ENCODE measurements at places on chromosomes 6 and 20.

DNA sequence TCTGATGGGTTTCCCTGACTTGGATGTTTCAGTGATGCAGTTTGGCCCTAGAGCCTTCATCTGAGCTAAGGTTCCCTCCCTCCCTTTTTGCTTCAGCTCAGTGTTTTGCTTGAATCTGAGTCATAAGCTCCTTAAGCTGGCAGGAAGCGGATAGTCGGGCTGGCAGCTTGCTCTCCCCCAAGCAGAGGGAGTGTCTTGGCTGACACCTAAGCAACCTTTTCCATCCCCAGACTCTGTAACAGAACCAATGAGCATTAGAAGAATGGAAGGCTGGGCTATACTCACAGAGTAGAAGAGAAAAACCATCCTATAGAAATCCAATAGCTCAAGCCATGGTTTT, 98.3 kb downstream of the HAO1 start:
- DNase-seq = no peak

DNA sequence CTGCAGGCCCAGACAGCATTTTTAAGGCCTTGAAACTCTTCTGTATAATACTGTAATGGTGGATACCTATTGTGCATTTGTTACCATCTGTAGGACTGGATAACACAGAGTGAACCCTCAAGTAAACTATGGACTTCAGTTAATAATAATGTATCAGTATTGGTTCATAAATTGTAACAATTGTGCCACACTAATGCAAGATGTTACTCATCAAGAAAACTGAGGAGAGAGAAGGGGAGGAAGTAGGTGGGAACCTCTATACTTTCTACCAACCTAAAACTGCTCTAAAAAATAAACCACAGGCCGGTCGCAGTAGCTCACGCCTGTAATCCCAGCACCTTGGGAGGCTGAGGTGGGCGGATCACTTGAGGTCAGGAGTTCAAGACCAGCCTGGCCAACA, 10.8 kb downstream of the MAPK13 start:
- no peak for DNase-seq

DNA sequence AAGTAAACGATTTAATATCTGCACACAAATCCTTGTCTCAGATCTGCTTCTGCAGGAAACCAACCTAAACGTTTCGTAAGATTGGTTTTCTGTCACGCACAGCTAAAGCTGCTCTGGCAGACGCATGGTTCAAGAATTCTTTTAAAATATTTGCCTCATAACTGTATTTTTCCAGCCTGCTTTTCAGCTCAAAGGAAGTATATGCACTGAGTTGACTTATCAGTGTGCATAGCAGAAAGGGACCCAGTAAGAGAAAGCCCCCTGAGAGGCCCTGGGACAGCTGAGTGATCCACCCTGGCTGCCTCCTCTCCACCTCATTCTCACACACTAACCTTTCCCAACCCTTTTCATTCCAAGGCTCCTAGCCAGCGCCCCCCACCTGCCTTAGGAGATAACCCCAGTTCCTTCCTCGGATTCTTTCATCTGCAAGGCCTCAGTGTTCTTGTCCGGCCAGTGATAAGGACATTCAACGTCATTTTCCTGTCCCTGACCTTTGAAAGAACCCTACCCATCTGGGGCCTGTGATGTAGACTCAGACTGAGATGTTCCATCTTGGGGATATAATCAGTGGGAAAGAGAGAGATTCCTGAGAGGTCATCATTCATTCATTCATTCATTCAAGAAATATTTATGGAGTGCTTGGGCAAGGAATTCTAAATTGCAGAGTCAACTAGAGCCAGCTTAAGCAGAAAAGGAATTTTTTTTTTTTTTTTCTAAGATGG, 22.4 kb upstream of the SLC9A8 start:
- no peak for DNase-seq

- no peak for DNase-seq
These were observed 59.0 kb downstream of the FAM120B start for GRCh38 chr6:170365593-170365992.

DNA sequence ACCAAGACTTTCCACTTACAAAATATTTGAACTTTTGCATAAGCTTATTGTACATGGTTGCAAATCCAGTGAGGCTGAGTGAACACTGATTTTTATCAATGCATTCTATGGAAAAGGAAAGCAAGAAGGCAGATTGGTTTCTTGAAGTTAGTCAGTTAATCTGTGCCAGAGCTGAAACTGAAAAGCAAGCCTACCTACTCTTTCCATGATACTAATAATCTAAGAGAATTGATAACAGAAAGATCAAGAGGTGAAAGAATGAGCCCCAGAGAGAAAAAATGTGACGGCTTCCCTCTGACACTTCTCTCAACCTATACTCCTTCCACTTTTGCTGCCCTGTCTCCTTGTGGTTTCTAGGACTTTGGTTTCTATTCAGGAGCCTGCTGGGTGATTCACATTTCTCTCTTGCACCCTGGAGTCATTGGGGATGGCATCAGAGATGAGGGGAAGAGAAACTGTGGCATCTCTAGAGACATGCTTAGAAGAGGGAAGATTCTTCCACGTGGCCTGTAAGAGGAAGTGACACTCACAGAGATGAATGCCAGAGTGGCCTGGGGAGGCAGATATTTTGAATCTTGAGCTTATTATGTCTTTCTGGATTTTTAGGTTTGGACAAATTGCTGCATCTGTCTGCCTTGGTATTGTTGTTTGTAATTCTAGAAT, 158.6 kb upstream of the RIMS1 start:
- DNase-seq = no peak

DNA sequence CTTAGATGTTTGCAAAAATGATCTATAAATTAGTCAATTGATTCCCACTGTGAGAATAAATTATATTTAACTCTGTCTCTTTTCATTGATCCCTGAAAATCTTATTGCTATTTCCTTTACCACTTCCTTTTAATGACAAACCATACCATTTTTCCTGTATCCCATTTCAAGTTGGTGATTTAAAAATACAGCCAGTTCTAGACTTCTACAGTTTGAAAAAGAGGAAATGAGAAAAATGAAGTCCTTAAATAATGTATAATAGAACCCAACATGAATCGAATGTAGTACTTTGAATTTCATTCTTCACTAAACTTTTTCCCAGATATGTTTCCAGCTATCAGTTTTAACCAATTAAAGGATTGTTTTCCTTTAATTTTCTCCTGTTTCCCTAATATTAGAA, 29.5 kb upstream of the SDHAF4 start:
- no peak for DNase-seq

DNA sequence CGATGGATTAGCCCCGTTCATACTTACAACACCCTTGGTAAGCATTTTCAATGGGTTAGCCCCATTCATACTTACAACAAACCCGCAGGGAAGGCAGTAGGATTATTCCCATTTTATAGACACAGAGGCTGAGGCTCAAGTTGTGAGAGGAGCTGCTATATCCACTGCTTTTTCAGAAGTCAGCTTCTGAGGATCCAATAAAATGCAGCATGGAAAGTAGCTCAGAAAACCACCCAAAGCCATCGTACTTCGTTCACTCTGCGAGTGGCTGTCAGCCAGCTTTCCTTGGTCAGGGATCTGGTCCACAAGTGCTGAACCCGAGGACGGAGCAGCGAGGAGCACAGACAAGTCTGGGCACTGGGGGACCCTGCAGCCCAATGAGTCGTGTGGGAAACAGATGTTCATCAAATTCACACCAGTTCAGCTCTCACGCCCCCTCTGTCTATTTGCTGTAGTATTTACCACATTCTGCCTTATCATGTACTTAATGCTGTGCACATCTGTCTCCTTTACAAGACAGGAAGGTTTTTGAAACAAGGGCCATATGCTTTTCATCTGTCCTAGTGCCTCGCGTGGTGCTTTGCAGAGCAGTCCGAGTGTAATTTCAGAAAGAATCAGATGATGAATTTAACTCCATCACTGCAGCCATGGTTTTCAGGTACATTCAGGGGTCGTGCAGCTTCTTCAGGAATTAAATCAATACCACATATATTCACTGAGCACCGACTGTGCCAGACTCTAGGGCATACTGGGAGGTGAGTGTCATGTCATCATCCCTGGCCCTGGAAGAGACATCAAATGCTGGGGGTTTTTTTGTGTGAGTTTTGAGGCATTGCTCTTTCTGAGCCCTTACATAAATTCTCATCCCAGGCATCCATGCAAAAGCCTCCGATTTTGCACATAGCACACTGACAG, 256.9 kb downstream of the CDH26 start:
- no peak for DNase-seq

DNA sequence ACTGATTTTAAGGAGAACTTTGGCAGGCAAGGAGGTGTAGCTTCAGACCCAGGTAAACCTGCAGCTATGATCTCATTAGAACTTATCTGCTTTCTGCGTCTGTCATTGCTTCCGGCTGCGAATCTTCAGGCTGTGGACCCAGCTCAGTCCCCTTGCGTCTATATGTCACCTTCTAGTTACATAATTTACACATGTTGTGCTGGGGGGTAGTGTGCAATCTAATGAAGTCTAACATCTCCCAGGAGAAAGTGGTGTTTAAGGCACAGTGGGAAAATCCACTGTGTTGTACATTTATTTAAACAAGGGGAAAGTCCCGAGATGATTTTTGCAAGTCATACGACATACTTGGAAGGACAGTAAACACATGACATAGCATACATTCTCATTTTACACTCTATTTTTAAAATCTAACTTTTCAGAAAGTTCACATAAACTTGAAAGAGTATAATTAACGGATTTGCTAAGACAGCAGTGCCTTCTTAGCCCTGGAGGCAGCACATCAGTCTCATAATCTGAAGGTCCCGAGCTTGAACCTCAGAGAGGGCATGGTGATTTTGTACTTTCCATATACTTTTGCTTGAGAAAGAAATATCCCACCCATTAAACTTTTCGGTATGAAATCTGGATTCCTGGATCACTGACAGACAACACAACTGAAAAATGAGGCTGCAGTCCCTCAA, 35.2 kb downstream of the GPX6 start:
- DNase-seq = no peak

GRCh38 chr6:19838442-19839236, 1.5 kb downstream of the ID4 start:
- peak; percentile 80 for DNase-seq

DNA sequence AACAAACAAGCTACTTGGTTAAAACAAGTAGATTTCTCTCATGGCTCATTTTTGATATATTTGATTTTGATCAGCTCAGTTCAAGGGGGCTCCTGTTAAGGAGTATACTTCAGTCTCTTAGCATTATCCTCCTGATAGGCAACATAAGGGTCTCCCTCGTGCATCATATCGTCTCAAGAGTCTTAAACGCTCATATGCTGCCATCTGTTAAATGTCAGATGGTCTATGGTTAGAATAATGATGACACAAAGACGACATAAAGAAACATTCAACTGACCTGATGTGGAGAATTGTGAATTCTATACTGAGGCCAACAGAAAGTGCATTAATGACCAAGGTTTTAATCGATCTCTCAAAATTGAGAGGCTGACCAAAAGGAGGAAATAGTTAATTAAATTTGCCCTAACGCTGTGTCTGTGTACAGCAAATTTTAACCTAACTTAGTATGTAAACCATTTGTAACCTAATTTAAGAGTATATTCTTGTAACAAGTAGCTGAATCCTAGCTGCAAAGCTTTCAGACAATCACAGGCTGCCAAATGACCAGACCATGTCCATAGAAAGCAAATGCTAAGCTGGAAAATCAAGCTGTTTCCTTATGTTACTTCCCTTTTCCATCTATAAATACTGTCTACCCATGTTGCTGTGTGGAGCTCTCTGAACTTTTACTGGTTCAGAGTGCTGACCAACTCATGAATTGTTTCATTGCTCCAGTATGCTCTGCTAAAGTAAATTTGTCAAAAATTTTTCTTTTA, 1688.5 kb downstream of the GRIK2 start:
- no peak for DNase-seq

GRCh38 chr6:2775003-2775402, 9.8 kb downstream of the WRNIP1 start:
- DNase-seq = no peak

DNA sequence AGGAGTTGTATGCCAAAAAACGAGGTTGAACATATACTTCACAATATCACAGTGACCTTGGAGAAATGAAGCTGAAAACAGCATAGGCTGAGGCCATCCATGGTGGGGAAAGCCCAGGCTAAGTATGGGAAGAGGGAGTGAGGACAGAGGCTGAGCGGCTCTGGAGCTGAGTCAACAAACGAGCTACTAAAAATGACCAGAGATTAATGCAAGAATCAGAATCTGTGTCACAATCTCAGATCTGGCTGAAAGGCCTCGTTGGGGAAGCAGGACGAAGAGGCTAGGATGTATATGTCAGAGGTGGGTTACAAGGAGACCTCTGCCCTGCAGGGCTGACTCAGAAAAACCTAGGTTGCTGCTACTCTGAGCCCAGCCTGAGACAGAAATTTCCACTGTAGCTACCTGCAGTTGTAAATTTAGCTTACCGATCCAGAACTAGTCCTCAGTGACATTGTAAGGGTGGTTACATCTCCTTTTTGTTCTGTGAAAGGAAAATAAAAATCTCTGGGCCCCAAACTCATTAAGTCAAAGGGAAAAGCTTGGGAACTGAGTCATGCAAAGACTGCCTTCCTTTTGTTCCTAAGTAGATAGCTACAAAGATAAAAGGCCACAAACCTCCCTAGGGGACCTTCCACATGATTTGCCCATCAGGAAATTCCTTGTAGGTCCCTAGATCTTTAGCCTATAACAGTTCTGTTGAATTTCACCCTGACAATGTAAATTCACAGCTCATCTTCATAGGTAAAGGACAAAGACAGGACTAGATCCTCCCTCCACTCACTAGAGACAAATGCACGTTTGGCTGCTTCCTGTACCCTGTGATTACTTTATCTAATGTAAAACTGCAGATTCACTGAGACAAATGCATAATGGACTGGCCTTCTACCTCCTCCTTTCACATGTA, 8.5 kb upstream of the TUBB2A start:
- DNase-seq = no peak

DNA sequence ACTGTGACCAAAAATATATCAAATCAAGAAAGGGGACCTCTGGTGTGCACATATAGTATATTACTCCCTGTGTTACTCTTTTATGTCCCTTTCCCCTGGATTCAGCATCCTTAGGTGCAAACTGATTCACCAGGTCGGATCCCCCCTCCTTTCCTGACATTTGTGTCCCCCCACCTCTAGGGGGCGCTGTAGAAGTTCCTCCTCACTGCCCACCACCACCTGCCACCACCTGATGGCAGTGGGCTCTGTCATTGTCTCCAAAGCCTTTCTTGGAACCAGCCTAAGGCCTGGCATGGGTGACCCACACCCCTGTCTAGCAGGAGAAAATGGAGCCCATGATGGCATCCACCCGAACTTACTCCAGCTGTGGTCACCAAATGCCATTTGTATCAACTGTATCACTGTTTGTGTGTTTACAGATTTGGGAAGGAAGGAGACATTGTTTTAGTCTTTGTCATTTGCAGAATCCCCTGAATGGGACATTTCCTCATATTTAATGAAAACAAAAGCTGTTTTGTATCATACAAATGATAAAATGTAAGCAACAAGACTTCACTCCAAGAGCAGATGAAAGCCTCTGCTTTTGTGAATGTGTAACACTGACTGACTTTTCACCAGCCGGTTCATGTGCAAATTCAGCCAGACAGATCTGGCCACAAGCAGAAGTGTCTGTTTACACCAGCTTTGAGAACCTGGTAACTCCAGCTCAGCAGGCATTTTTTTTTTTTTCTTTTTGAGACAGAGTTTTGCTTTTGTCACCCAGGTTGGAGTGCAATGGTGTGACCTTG, 66.2 kb downstream of the ARMC2 start:
- DNase-seq = no peak

- DNase-seq = no peak
These were observed 77.3 kb downstream of the TRMT11 start for GRCh38 chr6:126063512-126064146.

Data from prostate gland (tissue), 2 donors.